ENCODE measurements at places on chromosomes 7 and 10.

DNA sequence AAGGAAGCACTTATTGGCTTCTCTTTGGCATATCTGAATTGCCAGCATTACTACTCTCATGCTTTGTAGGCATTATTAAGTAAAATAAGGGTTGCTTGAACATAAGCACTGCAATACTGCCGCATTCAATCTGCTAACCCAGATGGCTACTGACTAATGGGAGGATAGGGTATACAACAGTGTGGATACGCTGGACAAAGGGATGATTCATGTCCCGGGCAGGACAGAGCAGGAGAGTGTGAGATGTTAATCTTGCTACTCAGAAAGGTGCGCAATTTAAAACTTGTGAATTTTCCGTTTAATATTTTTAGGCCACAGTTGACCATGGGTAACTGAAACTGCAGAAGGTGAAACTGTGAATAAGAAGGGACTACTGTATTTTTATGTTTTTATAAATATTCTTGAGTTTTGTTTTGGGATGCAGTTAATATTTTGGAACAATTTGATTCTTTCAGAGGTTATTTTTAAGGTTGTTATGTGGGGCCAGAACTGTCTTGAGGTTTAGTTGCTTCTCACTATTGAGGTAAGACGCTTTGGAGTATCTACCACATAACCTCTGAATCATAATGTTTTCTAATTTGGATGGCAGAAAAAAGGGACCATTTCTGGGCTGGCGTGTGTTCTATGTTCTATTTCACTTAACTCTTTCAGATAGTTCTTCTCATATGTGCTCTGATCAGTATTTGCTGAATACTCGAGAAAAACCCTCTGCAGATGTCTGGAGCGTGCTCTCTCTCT, 75.7 kb upstream of the SYPL1 start:
- DNase-seq, result no peak

DNA sequence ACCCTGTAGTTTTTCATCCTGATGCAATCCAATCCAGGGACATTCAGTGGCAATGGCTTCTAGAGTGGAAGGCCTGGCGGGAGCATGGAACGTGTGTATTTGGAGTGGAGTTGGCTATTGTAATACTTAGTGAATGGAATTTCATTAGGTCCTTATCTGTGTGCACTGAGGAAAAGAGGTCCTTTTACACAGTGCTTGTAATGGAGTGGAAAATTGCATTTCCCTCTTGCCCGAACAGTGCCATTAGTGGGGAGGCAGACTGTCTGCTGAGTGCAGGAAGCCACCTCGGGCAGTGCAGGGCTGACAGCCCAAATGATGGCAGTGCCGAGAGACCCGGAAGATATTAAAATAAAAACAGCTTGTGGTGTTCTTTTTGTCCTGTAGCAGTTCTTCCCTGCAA, 786.6 kb downstream of the LRMDA start:
- no peak for DNase-seq

DNA sequence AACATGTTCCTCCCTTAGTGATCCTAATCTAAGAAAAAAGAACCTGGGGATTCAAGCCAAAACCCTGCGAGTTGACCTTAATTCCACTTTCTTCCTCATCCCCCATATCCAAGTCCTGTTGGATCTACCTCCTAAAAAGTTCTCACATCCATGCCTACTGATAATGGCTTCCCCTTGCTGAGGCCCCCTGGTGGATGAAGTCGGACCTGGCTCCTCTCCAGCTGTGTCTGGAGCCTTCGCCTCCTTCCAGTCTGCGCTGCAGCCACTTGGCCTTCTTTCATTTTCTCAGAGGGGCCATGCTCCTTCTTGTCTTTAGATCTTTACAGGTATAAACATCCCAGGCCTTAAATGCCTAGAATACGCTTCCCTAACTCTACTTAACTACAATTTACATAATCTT, 8.1 kb downstream of the PDE1C start:
- no peak for DNase-seq

- no peak for DNase-seq
Measured at GRCh38 chr10:78483641-78484040, 450.0 kb downstream of the RPS24 start.

DNA sequence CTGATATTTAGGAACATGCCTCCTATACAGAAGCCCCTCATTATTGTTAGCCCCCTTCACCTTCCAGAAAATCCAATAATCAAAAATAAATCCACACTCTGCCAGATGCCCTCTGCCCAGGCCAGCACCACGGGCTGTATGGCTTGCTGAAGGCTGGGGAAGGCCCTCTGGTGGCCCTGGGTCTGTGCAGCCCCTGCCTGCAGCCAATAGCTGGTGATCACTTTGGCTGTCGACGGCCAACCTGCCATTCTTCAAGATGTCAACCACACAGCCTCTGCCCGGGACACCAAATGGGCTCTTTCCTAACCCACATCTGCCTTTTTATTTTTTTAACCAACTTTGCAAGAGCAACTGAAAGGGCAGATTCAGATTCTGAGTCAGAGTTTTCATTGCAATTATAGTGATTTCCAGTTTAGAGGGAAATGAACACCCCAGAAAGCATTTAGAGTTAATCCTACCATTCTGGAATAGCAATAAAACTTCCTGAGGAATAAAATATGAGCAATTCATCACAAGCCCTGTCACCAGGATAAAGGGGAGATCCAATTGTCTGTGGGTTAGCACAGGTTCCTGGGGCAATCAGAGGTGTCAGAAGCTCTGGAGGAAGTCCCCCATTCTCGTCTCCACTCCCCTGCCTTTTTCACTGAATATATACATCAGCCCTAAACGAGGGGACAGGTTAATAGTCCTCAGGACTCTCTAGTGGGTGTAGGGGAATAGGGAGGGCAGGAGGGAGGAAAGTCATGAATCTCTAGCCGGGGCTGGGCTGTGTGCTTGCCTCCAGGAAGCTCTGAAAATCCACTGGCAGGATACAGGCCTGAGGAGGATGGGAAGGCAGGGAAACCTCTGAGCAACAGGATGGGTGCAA, 211.3 kb downstream of the GRID1 start:
- no peak for DNase-seq

DNA sequence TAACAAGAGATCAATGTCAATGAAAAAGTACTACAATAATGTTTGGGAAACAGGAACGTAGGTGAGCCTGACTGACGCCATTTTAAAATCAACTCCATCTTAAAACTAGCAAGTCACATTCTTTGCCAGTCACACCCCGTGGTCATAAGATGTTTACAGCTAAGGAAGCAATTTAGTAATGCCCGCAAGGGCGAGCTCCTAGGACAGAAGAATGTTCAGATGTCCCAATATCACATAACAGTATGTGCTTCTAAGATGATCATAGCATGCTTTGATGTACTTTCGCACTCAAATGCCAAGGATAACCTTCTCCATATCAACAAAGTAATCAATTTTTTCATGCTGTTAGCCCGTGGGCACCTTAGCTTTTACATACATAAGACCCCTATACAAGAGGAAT, 113.8 kb upstream of the EGFR start:
- no peak for DNase-seq

DNA sequence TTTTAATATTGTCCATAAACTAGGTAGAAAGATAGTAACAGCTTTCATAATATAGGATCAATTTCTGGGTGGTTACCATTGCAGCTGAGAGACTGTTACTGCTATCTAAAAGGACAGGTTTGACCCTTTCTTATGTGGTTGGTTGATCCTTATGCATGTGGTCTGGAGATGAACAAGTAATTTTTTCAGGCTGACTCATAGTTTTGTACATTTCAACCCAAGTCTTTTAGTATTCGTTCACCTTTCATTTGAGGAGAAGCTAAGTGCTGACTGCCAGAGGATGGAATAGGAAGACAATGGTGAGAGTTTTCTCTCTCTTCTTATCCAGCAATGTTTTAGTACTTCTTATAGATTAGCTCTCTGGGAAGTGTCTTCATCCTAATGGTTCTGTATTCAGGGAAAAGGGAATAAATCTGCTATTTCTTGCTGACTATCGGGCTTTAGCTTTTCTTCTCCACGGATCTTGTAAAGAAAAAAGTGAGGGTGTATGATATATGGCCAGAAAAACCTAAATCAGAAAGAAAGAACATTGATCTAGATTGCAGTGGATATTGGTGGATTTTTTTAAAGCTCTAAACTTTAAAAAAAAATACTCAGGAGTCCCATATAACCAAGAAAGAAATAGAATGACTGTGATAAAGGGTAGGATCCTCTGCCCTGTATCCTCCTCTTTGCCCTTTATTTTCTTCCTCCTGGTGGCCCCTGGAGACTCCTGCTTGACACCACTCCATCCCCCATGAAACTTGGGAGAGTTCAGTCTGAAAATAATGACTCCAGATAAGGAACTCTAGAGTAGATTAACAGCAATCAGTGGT, 88.0 kb downstream of the CPED1 start:
- no peak for DNase-seq

DNA sequence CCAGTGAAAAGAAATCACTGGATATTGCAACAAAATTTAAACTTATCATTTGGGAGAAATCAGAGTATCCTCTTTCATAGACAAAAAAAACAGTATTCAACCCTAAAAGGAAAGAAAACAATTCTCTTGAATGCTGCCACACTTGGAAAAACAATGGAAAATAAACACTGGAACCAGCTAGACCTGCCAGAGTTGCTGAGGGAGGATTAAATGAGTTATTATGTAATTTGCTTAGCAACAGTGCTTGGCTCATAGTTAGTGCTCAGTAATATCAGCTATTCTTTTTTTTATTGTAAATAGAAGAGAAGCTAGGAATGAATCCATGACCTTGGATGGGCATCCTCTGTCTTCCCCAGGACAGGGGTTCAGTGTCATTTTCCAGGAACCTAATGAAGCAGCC, 11.0 kb upstream of the ZNF273 start:
- no peak for DNase-seq

DNA sequence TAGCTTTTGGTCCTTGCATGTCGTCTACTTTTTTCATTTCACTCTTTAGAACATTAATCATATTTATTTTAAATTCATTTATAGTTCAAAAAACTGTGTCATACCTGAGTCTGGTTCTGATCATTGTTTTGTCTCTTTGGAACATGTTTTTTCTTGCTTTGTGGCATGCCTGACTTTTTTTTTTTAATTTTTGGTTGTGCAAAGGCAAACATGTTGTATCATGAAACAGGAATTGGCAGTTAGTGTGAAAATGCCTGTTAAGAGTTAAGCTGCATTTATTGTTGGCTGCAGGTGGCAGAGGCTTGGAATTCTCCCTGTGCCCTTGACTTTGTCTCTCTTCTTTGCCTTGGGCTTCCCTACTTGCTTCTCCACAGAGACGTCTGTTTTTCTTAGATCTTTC, 525.0 kb upstream of the ADARB2 start:
- no peak for DNase-seq

DNA sequence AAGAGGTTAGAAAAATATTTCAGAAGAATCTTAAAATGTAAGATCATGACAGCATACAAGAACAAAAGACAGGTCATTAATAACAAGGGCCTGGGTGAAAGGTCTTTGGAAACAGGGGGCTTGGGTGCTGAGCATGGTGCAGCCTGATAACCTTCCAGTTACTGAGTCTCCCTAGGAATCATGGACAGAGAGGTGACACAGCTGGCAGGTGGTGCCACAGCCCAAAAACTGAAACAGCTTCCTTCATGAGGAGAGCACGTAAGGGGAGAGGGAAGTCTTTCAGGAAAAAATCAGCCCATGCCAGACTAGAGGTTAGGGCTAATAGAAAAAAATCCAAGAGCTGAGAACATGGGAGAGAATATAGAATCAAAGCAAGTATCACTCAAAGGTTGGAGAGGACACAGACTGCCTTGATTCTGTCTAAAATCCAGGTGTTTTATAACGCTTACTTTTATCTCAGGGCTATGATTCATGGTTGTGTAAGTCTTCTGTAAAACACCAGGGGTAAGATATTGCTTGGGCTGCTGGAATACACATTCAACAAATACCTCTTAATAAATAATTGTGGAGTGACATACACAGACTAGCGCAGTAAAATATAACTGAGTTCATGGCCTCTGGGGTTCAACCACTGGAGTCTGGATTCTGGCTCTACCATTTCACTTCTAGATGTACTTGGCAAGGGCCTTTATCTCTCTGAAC, 88.1 kb downstream of the SEMA3C start:
- no peak for DNase-seq

All from forelimb muscle (tissue), 1 donor.